Naive thymus-derived CD8-positive, alpha-beta T cell (primary cell): ENCODE measurements at places on chromosomes 11 and 22.
A peak's percentile ranks its signal among the peaks of the same experiment; 100 is the strongest.

GRCh38 chr11:68962527-68963250 is 18.1 kb downstream of the MRGPRD start:
- DNase-seq = peak; percentile 25

- DNase-seq = no peak
These were observed 433.0 kb downstream of the INSC start for GRCh38 chr11:15547685-15548084.

GRCh38 chr11:77188633-77189491 is 60.8 kb downstream of the MYO7A start:
- no peak for DNase-seq

- DNase-seq = no peak
These were observed 21.0 kb downstream of the FLI1 start for GRCh38 chr11:128714881-128715280.

- no peak for DNase-seq
These were observed 2.7 kb downstream of the RNF169 start for GRCh38 chr11:74751303-74751702.

DNA sequence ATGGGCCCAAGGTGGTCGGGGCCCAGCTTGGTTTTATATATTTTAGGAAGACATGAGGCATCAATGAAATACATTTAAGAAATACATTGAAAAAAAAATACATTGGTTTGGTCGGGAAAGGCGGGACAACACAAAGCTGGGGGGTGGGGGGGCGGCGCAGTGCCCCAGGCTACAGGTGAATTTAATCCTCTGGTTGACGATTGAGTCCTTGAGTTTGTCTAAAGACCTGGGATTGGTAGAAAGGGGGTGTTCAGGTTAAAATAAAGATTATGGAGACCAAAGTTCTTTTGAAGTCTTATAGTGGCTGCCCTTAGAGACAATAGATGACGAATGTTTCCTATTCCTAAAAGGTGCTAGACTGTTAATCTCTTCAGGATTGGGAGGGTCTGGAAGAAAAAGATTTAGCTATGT is 3.1 kb downstream of the IFITM1 start:
- peak; percentile 49 for DNase-seq

DNA sequence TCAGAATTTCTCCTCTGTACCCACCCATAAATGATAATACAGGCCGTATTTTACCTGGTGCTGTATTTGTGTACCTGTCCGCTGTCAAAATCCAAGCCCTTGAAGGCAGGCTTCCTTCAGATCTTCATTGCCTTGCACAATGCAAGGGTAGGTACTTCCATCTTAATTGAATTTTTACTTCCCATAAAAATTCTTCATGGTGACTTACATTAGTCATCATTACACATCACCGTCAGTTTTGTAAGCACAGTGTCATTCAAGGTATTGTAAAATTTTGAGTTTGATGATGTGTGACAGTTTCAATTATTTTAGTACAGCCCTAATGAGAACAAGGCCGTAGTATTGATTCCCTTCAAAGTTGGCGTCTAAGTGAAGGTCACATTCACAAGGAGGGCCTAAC is 770 bp upstream of the TSG101 start:
- DNase-seq = peak; percentile 30

DNA sequence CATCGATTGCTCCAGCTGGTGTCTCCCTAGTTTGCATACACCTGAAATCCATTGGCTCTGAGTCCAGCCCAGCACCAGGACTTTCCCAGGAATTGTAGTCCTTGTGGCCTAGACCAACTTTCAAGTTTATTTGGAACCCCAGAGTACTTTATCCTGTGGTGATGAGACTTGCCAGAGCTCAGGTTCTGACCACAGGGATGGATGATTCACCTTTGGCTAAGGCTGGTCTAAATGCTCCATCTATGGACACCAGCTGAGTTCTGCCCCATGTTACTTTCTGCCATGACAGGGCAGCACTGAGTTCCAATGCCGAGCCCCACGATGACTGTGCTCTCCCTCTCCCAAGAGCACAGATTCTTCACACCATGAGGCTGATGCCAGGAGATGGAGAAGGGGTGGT is 17.3 kb upstream of the INSC start:
- no peak for DNase-seq

- DNase-seq = peak; percentile 29
These were observed 120.5 kb upstream of the RASSF10 start for GRCh38 chr11:12888525-12889158.

DNA sequence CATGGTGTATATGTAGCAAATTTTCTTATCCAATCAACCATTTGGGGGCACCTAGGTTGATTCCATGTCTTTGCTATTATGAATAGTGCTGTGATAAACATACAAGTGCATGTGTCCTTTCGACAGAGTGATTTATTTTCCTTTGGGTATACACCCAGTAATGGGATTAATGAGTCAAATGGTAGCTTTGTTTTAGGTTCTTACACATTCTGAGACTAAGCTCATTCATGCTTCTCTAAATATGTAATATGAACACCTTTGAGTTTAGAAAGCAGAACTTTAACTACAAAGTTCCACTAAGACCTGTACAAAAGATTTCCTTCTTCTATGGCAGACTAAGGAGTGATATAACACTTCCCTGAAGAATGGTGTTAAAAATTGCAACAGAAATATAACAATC is 627.0 kb downstream of the KCNA4 start:
- DNase-seq = no peak

- DNase-seq = no peak
These were observed 4.6 kb upstream of the GAS2L1 start for GRCh38 chr22:29301716-29302401.

DNA sequence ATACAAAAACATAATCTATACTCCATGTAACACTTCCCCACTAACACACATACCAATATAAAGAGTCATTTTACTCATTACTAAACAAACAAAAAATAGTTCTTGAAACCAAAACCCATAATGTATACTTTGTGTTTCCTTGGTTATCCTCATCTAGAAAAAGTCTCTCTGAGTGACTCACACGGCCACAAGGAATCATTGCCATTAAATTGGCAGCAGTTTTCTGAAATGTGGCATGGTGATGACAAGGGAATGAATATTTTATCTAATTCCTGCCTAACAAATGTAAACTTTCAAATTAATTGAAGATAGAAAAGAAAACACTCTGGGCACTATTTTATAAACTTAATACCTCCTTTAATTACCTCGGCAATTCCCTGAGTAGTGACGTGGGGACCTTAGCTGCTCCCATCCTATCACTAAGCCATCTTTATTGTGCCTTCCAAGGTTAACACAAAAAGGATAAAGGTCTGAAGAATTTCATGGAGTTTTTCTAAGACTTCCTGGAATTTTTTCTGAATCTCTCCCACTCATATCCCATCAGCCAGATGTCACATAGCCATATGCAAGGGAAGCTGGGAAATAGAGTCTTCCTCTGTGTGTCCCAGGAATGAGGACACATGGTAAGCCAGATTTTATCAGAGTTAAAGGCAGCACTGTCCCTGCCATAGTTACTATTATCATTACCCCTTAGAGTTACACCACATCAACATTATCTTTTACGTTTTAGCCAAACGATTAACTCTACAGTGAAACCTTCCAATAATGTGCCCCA is 857.2 kb upstream of the TENM4 start:
- no peak for DNase-seq

GRCh38 chr11:26134481-26135355 is 197.2 kb upstream of the ANO3 start:
- DNase-seq = no peak

GRCh38 chr11:61481806-61482205 is 26.7 kb upstream of the LRRC10B start:
- DNase-seq = no peak

DNA sequence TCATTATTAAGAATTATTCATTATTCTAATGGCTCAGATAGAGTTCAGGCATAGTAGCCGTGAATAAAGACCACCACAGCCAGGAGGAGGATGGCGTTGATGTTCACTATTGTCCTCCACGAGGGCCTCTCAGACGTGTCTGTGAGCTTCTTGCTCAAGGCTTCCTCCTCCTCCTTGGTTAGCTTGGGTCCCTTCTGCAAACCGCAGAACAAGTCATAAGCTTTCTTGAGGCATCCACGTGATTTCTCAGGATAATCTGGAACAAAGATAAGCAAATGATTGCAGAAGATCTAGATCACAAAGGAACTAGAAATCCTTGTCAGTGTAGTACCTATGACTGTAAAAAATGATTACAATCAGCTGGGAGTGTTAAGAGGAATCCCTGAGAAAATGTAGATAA is 13.6 kb upstream of the RFPL2 start:
- no peak for DNase-seq

GRCh38 chr11:133337951-133338418 is 194.3 kb downstream of the OPCML start:
- DNase-seq = no peak

- DNase-seq = no peak
These were observed 2.9 kb downstream of the TRPT1 start for GRCh38 chr11:64223001-64223651.

GRCh38 chr11:121807051-121807450 is 309.0 kb downstream of the BLID start:
- no peak for DNase-seq

DNA sequence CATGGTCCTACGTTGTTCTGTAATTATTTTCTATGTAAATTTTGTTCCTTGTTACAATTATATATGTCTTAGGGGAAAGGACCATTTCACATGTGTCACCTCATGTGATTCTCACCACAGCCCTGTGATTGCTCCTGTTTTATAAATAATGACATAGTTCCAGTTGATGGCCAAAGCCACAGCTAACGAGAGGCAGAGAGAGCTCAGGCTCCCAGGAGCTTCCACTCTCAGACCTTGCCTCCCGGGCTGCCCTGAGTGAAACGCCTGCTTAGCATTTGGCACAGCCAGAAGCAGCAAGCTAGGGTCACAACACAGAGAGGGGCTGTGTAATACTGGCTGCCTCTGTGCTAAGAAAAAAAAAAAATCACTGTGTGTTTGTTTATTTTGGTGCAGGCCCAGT is 5.9 kb downstream of the TMEM121B start:
- no peak for DNase-seq

DNA sequence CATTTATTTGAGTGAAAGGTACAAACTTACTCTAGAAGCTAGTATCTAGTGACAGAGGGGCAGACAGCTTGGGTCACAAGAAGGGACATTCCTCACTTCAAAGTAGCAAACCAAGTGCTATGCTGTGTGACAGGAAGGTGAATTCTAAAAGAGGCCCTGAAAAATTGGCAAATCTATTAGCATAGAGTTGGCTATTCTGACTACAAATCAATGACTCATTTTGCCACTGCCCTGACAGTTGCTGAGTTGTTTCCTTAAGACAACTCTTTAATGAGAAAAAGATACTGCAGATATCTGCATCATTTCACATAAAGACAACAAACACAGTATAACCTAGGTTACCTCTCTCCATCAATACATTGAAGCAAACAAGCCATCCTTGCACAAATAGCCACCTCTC is 524.0 kb upstream of the LRRC4C start:
- DNase-seq = no peak

DNA sequence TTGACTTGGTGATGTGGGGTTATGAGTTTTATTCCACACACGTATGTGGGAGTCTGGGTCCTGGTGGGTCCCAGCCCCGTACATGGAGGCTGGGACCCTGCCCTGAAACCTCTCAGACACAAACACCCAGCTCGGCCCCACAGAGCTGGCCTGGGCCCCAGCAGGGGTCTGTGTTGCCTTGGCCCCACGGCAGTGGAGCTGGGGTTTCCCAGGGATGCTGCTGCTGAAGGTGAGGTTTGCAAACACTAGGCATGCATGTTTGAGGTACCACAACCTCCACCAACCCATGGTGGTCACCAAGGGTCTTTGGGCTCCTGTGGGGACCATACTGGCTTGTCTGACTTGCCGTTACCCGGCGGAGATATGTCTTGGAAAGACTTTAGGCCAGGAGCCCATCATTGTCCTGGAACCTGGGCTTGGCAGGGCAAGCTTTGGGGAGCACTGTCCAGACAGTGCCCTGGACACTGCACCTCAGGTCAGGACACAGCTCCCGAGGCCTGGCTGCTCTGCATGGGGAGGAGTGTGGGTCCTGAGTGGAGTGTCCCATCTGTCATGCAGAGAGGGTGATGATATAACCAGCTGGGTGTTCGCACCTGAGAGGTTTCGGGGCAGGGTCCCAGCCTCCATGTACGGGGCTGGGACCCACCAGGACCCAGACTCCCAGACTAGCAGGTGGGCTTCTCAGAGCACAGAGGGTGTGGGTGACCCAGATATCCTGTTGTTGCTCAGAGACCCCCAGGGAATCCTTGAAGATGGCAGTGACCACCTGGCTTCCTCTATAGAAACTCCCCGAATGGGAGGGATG is 63.3 kb downstream of the KCNQ1 start:
- no peak for DNase-seq

- peak; percentile 49 for DNase-seq
These were observed 32.6 kb downstream of the SHANK3 start for GRCh38 chr22:50705219-50705691.

GRCh38 chr11:97079244-97079643 is 689.4 kb downstream of the JRKL start:
- DNase-seq = no peak

GRCh38 chr11:73072935-73073481 is 69.1 kb downstream of the FCHSD2 start:
- peak; percentile 5 for DNase-seq

GRCh38 chr11:15662285-15662684 is 547.6 kb downstream of the INSC start:
- no peak for DNase-seq

DNA sequence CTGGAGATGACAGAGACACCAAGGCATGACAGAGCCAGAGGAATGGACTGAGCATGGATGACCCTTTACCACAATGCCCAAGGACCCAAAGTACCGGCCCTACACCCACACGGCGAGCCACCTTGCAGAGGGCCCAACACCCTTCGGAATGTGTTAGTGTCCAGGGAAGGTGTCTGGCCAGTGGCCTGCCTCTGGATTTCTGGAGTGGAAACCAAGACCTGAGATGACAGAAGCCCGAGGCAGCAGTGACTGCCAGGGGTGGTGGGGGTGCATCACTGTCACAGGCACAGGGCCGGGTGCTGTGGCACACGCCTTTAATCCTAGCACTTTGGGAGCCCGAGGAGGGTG is 28.7 kb downstream of the PDGFB start:
- DNase-seq = no peak
